Activated CD8-positive, alpha-beta memory T cell treated with anti-CD3 and anti-CD28 coated beads, Interleukin-2, amount 50 U/mL, for 48 hours (primary cell): ENCODE measurements at places on chromosomes 4 and X.

DNA sequence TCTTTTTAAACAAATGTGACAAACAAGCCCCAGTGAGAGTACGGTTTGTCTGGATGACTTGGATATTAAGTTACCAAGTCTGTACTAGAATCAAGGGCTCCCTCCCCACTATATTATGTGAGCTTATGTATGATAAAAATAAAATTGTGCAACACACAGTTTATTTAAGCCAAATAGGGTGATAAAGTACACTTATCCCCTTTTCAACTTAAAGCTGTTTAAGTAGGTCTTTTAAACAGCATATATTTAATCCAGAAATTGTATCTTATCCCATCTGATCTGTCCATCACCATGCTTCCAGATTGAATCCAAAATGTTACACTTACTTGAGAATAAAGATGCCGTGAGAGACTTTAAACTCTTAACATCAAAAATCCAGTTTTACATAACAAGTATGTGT is 2.0 kb upstream of the KLHL34 start:
- no peak for DNase-seq

DNA sequence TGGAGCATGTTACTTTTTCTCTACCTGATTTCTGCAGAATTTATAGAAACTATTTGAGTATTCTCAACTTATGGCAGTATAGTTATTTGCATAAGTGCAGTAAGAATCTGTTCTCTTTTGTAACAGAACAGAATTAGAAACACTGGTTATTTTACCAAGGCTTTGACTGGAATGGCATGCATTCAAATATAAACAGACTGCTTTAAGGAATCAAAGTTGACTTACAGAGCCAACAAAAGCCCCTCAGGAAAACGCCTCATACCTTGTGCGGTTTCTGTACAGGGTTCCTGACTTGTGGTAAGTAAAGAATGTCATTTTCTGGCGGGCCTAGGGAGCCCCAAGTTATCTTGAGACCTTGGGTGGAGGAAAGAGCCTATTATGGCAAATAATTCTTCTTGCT is 97.1 kb downstream of the GPR143 start:
- DNase-seq = no peak

DNA sequence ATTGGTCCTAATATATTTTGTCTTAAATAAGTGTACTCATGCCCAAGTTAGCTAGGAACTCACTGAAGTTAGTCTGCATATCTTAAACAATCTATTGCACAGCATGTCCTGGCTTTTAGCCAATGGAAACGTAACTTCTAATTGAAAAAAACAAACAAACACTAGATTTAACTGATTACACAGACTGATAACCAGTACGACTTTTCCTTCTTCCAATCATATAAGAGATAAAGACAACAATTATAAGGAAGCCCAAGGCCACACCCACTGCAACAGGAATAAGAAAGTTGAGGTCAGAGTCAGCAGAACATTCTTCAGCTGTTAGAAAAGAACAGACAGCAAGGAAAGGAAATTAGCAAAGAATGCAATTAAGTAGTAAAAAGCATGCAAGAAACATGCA is 40.8 kb downstream of the LAMP2 start:
- no peak for DNase-seq

DNA sequence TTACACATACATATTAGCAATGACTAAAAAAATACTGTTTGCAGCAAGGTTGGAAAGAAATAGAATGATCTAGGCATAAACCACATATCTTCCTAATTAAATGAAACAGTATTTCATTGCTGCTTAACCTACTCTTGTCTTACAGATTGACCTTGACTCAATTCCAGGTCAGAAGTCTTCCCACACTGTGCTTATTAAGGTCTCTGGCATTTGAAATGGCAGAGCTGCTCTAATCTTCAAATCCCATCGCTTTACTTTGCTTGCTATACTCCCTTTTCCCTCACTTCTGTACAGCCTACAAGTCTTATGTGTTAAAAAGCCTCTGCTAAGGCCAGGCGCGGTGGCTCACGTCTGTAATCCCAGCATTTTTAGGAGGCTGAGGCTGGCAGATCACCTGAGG is 424.5 kb downstream of the RPA4 start:
- no peak for DNase-seq

GRCh38 chrX:153434801-153435200 is 11.1 kb downstream of the TREX2 start:
- DNase-seq = no peak
